Mucosa of descending colon (tissue), 3 donors: ENCODE measurements at places on chromosomes 12 and 14. TPM values are rescaled to one million over a fixed set of nuclear protein-coding genes. Genes with fewer than 3 reads are reported as not detected.

DNA sequence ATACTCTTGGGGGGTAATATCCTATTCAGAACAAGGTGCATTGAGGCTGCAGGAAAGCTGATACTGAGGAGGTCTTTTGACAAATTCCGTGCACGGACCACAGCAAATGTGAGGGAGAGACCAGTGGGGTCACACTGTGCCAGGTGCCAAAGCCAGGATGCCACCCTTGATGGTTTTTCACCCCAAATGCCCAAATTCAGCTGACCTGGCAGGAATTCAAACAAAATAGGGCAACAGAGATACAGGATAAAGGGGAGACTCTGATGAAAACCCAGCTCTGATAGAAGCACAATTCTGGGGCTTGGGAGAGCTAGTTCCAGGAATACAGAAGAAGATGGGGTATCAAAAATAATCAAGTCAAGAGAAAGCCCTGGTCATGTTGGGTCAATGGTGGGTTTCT is 55.3 kb downstream of the SLC8A3 start:
- no peak for DNase-seq

DNA sequence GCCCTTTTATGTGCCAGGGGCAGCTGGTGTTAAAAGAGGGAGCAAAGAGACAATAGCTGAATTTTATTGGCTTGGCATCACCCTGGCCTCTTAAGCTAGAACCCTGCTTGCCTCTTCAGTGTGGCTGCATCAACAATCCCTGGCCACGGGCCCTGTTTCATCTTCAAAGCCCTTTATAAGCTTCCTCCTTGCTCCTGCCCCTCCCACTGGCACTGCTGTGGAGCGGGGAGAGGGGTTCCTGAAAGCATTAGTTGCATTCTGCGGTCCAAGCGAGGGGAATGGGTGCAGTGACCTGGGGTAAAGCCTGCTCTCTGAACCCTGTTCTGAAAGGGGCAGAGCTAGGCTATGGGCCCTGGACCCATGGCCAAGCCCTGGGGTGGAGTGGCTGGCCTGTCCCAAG is 220 bp upstream of the KRT83 start:
- DNase-seq = no peak

DNA sequence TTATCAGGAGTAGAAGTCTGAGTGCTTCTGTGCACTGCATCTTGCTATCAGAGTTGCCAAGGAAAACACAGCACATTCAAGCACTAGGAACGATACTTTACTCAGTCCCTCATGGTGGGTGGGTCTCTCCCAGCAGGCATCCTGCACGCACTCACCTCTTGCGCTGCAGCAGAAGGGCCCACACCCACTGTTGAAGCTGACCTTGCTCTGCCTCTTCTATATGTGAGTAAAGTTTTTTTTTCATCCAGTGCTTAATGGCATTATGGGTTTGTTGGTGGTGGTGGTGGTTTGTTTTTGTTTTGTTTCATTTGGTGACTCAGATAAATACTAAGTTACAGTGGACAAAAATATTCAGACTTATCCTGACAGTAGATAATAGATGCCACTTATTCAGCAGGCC is 348.5 kb downstream of the EGLN3 start:
- no peak for DNase-seq

GRCh38 chr14:92515546-92516343 is 2.2 kb downstream of the RIN3 start:
- DNase-seq = peak; percentile 38

GRCh38 chr14:36988989-36989388 is 183.4 kb downstream of the SLC25A21 start:
- no peak for DNase-seq

GRCh38 chr12:94795044-94795443 is 144.7 kb upstream of the TMCC3 start:
- no peak for DNase-seq

DNA sequence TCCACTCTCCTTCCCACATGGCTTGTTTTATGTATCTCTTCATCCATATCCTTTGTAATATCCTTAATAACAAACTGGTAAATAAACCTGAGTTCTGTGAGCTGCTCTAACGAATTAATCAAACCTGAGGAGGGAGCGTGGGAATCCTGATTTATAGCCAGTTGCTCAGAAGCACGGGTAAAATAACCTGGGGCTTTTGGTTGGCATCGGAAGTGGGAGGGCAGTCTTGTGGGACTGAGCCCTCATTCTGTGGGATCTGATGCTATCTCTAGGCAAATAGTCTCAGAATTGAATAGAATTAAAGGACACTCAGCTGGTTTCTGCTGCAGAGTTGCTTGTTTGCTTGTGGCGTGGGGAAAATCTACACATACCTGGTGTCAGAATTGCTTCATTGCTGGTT is 17.5 kb upstream of the LDHB start:
- DNase-seq = no peak

GRCh38 chr14:23380976-23381375 is 4.1 kb downstream of the CMTM5 start:
- no peak for DNase-seq

- no peak for DNase-seq
Observed at GRCh38 chr14:55274751-55275150, 3.5 kb downstream of the FBXO34 start.

DNA sequence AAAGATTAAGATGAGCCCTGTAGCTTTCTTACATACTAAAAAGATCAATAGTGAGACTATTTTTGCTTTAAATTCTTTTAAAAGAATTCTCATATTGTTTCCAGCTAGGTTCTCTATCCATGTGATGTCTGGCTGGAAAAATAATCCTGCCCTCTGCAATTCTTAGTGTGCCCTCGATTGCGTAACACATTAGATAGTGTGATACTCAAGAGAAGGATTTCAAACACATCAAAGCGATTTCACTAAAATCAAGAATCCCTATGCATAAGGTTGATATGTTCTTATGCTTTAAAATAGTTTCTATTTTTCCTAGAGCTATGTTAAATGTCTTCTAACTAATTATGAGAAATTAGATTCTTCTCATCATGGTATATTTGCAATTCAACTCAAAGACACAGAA is 127.3 kb upstream of the PLEKHA5 start:
- DNase-seq = no peak

- no peak for DNase-seq
Observed at GRCh38 chr12:115070313-115070712, 386.3 kb upstream of the TBX3 start.

DNA sequence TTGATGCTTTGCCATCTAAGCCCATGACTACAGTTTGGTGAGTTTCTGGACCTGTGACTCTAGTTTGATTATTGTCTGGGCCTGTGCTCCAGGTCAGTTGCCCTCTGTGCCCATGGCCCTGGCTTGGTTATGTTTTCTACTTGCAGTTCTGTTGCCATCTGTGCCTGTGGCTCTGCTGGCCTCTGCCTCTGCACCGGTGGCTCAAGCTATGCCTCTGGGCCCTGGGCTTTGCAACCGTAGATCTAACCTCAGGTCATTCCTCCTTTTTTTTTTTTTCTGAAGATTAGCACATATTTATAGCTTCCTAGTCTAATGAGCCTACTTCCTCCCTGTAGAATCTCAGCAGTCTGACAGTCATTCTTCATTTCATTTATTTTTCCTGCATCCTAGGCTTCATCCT is 161.2 kb downstream of the CCDC91 start:
- DNase-seq = no peak

The CCDC177 gene
- not detected for total RNA-seq

The WBP11 gene
- total RNA-seq = 38.4 TPM

The DAO gene
- total RNA-seq = 4.8 TPM
